ENCODE measurements at places on chromosomes 5 and 9.
A peak's percentile ranks its signal among the peaks of the same experiment; 100 is the strongest.

DNA sequence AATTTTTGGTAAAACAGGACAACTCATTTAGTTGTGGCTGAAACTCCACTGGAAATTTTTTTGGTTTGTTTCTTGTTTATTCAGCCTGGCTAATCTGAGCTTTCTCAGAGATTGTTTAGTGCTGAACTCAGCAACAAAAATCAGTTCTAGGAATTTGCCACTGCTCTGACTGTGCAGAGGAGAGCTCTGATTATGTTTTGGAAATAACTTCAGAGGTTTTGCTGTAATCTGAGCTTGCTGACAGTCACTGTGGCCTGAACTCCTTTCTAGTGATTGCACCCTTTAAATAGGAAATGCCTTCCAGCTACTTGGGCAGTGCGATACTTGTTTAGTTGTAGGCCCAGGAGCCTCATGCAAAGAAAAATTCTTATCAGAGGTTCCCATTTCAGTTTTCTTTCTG lies 60.2 kb downstream of the OSTF1 start:
- no peak for ATAC-seq

DNA sequence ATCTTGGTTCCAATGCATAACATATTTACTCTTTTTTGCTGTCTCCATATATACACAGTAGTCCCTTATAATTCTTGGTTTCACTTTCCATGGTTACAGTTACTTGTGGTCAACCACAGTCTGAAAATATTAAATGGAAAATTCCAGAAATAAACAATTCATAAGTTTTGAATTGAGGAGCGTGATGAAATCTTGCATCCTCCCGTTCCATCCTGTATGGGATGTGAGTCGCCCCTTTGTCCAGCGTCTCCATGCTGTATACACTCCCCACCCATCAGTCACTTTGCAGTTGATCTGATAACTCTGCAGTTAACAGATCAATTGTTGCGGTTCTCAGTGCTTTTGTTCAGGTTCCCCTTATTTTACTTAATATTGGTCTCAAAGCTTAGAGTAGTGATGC lies 11.5 kb upstream of the FAF2 start:
- no peak for ATAC-seq

- no peak for ATAC-seq
Observed at GRCh38 chr5:58927181-58927580, 344.3 kb downstream of the RAB3C start.

DNA sequence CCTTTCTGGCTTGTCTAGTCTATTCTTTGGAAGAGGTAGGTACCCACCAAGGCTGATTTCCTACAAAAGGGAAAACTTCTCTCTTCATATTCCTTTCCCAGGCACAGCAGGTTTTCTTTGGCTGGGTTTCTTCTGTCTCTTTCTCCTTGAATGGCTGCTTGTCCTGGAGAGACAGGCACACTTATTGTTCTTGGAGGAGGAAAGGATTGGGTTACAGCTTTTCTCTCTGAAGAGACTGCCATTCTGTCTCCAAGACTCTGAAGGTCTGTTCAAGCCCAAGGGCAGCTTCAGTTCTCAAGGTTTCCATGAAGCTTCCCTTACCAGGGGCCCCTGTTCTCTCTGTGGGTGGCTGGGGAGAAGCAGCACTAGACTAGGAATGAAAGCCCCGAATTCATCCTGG lies 33.9 kb downstream of the ACTBL2 start:
- no peak for ATAC-seq

- ATAC-seq, result no peak
Observed at GRCh38 chr9:1217076-1217475, 166.9 kb downstream of the DMRT2 start.

GRCh38 chr9:36566813-36567221 lies 5.9 kb upstream of the MELK start:
- ATAC-seq, result peak; percentile 79

GRCh38 chr5:14574096-14574495 lies 7.5 kb upstream of the OTULINL start:
- ATAC-seq, result no peak

DNA sequence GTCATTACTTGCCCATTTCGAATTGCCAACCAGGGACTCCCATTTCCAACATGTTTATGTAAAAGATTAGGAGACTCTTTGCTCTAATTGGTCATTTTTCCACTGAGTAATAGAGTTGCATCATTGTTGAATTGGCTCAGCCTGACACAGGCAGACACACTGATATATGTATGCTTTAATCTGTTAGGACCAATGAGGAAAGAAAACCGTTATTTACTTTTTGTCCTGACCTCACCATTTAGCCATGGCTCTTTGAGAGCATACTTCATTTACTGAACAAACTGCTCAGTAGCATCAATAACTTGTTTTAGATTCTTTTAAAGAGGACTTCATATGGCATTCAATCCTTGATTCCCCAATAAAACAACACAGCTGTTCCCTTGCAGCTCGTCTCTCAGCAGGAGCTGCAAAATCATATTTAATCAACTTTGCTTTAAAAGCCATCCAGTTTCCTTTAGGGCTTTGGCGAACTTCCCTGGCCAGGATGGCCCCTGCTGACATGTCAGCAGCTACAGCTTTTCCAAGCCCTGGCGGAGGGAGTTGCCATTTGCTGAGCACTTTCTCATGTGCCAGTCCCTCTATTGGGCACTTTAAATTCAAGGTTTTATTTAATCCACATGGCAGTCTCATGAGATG lies 251.5 kb upstream of the TNC start:
- no peak for ATAC-seq

GRCh38 chr5:171457208-171457981 lies 37.9 kb downstream of the FGF18 start:
- ATAC-seq, result no peak

- no peak for ATAC-seq
Observed at GRCh38 chr9:127185181-127185580, 62.7 kb upstream of the ANGPTL2 start.

DNA sequence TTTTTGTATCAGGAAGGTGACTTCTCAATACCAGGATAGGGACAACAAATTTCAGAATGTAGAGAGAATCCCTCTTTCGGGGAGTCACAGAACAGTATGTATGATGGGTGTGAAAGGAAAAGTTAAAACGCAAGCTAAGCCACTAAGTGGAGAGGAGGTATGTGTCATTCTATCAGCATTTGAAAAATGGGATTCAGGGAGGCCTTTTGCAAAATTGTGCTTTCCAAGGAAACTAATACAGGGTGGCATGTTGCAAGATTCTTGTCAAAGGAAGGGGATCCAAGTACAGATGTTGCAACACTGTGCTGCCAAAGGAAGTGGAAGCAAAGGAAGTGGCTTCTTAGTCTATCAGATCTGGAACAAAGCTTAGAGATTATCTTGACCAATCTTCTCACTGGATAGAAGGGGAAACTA lies 12.6 kb upstream of the TNIP1 start:
- peak; percentile 84 for ATAC-seq

DNA sequence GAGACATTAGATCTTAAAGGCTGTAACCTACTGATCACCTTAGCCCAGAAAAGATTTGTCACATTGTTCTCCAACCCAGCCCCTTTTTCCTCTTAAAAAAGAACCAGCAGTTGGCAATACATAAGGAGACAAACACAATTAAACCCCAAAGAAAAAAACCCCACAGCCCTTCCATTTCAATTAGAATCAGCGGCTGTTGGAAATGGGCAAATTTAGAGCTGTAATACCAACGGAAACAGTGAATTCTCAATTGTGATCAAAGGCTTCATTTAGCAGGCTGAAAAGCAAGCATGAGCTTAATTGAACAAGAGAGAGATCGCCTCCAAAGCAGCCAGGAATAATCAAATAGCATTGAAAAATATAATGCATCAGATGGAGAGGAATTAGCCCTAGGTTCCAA lies 153.6 kb downstream of the FAM114A2 start:
- no peak for ATAC-seq

GRCh38 chr5:116088062-116088461 lies 3.2 kb downstream of the COMMD10 start:
- ATAC-seq, result no peak

- no peak for ATAC-seq
Observed at GRCh38 chr5:23029290-23029689, 176.1 kb upstream of the CDH12 start.

DNA sequence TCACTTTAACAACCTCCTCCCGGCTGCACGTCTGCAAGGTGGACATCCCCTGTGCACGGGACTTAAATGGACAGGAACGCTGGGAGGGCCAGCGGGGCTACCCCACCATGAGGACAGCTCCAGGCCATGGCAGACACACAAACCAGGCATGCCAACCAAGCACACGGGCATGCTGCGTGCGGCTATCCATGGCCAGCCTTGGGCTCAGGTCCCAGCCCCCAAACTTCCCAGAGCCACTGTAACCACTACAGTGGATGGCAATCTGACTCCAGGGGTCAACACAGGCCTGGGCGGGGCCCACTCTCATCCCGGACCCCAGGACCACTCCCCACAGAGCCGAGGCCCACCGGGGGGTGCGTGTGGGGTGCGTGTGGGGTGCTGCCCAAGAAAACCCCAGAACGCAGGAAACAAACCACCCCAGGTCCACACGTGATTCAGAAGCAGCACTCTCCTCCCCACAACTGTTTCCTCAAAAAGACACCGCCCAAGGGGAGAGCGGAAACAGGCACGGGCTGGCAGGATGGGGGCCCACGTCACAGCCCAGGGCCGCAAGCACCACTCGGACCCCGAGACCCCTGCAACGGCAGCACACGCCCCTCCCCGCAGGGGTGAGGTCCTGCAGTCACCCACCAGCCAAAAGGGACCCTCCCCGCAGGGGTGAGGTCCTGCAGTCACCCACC lies 7.4 kb downstream of the SLC12A7 start:
- ATAC-seq, result no peak

DNA sequence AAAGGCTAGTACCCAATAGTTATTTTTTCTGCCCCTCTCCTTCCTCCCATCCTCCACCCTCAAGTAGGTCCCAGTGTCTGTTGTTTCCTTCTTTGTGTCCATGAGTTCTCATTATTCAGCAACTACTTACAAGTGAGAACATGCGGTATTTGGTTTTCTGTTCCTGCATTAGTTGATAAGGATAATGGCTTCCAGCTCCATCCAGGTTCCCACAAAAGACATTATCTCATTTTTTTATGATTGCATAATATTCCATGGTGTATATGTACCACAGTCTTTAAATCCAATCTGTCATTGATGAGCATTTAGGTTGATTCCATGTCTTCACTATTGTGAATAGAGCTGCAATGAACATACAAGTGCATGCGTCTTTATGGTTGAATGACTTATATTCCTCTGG lies 128.3 kb upstream of the ANKRD55 start:
- no peak for ATAC-seq

GRCh38 chr5:129377504-129377903 lies 82.6 kb upstream of the ADAMTS19 start:
- no peak for ATAC-seq

DNA sequence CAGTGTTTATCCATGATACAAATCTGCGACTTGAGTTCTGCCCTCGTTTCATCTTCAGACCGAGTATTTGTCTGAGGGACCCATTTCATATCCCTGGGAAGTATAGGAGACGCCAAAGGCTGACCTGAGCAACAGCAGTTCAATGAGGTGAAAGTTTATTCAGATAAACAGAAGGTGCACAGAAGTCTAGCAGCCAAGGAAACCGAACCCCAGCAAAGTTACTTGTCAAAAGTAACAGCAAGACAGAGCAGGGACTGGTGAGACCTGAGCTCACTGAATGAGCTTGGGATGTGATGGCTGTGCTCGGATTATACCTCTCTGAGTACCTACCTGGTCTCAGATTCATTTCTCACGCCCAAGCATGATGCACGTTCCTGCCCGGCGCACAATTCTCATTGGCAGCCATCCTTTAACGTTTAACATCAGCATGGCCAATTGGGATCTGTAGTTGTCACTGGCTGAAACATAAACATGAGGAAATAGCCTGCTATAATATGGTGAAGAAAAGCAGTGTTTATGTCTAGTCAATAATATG lies 599 bp downstream of the LYRM7 start:
- ATAC-seq, result no peak

DNA sequence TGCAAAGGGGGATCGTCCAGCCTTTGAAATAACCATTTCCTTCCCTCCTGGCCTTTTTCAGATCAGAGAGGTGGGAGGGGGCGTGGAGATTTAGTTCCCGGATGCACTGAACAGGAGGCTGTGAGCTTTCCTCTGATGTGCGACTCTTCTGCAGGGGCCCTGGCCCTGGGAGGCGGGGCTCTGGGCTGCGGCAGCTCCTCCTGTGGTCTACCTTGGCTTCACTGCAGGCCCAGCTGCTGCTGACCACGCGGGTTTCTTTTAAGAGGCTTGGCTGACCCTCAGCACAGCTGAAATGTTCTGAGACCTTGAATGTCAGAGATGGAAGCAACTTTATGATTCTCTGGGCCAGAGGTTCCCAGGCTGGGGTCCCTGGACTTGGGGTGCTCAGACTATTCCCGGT lies 27.0 kb upstream of the COL15A1 start:
- peak; percentile 61 for ATAC-seq

DNA sequence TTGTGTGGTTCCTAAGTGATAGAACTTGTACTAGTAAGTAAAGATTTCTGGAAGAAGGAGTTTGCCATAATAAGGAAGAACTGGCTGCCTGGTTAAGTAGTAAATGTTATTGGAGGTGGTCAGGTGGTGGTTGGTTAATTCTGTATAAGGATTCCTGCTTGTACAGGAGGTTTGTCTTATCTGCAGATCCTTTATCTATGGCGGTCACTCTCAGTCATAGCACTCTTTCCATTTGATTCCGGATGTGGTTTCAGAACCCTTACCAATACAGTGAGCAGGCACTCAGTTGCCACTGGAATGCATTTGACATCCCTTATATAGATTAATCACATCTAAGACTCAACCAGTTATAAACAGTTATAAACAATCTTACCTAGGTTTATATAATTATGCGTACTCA lies 50.3 kb downstream of the RAD50 start:
- no peak for ATAC-seq

- ATAC-seq, result no peak
Observed at GRCh38 chr9:86892576-86892975, 54.7 kb downstream of the GAS1 start.

GRCh38 chr5:120199559-120199958 lies 264.5 kb upstream of the PRR16 start:
- ATAC-seq, result no peak

DNA sequence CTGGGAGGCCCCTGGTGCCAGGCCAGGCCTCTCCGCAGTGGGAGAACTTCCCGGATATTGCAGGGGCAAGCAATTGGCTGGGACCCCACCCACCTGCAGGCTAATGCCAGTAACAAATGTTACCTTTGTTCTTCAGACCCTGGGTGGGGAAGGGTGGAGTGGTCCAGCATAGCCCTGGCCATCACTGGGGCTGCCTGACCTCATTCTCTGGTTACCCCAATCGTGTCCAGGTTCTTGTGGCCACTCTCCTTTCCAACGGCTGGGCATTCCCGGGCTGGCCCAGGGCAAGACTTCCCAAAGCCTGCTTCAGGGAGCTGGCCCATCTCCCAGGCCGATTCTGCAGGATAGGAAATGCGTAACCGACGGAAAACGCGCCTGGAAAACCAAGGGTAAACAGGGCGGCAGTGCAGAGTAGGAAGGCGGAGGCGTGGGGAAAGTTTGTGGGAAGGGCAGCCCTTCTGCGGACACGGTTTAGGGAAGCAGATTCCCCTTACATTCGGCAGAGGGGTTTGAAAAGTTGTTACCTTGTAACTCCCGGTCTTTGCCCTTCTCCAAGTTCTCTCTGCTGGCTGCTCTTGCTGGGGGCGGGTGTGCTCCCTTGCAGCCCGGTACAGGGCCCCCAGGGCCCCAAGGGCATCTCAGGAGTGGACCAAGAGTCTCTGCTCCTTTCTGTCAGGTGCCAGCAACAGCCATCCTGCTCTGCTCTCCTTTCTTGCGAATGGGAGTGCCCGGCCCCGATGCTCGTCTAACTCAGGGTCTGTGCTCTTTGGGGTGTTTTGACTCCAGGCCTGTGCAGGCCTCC lies 3.5 kb downstream of the NRARP start:
- ATAC-seq, result no peak

GRCh38 chr9:5095795-5096194 lies 89.6 kb downstream of the INSL6 start:
- ATAC-seq, result no peak

GRCh38 chr9:84834426-84834825 lies 164.9 kb downstream of the NTRK2 start:
- no peak for ATAC-seq

Data from gastroesophageal sphincter (tissue), 4 donors.